Activated T-cell treated with anti-CD3 and anti-CD28 coated beads for 1 hour (primary cell): ENCODE measurements at places on chromosomes 12 and 14.

DNA sequence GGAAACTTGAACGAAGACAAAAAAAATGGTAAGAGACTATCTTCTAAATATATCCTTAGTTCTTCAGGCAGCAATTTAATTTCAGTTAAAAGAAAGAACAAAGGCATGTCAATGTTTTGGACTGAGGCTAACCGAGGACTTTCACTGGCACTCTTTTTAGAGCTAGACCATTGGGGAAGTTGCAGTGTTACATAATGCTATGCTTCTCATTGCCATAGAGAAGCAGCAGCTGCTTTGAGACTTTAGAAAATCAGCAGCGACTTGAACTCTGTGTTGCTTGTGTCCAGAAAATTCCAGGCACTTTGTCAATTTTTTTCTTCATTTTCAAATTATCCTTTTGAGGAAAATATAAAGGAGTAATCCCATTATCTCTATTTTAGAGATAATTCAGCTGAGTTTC, 964.2 kb downstream of the NRXN3 start:
- no peak for DNase-seq

- DNase-seq: peak; percentile 57
Measured at GRCh38 chr14:97602438-97603117, 805.4 kb downstream of the VRK1 start.

- DNase-seq: no peak
Measured at GRCh38 chr14:71733210-71733883, 198.9 kb upstream of the RGS6 start.

DNA sequence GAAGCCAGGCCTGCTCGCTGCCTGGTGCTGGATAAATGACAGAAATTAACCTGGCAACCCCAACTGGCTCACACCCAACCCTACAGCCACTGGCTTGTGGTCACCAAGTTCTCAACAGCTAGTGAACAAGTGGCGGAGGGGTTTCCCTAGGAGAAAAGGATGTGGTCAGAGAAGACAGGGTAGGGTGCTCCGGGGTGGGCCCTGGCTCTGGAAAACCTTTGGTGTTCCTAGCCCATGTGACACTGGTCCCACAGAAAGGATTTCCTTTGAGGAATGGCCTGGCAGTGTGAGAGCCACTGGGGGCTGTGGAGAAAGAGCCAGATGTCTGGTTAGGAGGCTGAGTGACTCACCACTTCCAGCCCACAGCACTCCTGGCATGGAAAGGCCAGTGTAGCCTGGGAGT, 8.7 kb downstream of the SYNE3 start:
- DNase-seq: no peak

- DNase-seq: no peak
Measured at GRCh38 chr12:31819427-31819826, 90.6 kb upstream of the AMN1 start.

DNA sequence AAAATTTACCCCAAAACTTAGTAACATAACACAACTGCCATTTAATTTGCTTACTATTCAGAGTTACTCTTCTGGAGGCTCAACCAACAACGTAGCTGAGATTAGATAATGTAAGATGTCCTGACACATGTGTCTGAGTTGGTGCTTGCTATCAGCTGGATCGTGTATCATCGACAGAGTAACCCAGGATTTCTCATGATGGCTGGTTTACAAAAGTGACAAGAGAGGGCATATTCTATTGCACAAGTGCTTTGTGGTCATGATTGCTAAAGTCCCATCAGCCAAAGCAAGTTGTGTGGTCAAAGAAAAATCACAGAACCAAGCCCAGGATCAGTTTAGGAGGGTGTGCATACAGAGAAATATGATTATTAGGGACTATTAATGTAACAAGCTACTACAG, 73.4 kb downstream of the CAPZA3 start:
- DNase-seq: no peak

DNA sequence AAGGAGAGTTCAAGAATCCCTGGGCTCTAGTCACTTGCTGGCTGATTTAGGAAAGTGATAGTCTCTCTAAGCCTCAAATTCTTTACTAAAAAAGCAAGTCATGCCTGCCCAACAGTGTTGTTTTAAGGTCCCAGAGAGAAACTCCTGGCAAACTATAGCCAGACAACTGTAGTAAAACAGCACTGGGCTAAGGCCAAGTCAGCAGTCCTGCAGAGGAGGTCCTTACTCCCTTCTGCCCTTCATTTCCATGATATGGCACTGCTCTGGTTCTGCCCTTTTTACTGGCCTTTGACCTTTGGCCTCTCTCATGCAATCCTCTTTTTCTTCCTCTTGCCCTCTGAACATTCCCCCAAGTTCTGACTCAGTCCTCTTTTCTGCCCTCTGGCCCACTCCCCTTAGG, 74.9 kb downstream of the VWF start:
- DNase-seq: no peak

GRCh38 chr12:78612190-78612589, 252.4 kb upstream of the SYT1 start:
- no peak for DNase-seq

- no peak for DNase-seq
Measured at GRCh38 chr12:106358396-106359241, 1.1 kb downstream of the POLR3B start.

DNA sequence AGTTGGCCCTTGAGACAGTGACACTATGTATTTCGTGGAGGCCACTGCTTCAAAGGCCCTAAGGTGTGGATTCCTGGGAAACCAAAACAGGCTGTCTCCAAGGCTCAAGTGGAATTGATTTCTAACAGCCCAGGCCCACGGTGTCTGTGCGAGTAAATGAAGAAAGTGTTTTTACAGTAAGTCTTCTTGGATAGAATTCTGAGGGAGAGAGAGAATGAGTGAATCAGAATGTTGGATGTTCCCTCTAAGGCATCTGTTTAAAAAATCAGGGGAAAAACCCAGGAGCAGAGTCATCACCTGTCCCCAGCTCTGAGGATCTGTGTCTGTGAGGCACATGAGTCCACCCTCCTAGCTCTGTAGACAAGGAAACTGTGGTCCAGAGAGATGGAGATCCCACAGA, 22.3 kb upstream of the BDKRB1 start:
- no peak for DNase-seq

DNA sequence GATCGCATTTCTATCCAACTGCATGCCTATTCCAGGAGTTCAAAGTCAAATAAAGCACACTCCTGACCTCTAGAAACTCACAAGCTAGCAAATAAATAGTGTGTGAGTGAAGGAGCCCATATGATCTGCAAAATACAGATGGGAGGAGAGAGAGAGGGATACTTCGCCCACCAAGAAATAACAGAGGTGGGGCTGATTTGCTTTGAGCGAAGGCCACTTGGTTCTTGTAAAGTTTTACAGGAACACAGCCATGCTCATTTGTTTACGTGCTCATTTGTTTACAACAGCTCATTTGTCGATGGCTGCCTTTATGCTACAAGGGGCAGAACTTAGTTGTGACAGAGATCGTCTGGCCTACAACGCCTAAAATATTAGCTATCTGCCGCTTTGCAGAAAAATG, 63.4 kb upstream of the GPATCH2L start:
- no peak for DNase-seq

DNA sequence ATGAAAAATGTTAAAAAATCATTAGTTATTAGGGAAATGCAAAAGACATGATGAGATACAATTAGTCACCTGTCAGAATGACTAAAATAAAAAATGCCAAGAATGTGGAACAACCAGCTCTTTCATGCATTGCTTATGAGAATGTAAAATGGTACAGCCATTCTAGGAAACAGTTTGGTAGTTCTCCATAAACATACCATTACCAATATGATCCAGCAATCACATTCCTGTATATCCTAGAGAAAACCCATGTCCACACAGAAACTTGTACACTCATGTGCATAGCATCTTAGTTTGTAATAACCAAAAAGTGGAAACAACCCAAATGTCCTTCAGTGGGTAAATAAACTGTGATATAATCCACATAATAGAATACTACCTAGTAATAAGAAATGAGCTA, 245.7 kb downstream of the FUT8 start:
- no peak for DNase-seq

DNA sequence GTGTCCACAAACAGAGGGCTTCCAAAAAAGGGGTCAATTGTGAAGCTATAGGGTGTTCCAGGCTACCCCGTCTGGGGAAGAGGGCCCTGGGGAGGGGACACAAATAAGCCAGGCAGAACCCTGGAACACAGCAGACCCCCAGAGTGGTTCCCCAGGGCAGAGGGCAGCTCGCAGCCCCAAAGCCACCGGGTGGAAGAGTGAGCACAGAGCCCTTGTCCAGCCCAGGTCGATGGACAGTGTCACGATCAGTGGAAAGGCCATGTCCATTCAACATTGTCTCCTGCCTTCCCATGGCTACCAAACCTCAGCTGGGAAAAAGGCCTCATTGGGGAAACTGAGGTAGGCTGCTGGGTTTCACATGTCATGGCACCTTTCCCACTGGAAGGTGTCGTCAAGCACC, 131.4 kb downstream of the DICER1 start:
- DNase-seq: no peak

- DNase-seq: no peak
Measured at GRCh38 chr12:24138041-24138440, 188.6 kb upstream of the SOX5 start.

DNA sequence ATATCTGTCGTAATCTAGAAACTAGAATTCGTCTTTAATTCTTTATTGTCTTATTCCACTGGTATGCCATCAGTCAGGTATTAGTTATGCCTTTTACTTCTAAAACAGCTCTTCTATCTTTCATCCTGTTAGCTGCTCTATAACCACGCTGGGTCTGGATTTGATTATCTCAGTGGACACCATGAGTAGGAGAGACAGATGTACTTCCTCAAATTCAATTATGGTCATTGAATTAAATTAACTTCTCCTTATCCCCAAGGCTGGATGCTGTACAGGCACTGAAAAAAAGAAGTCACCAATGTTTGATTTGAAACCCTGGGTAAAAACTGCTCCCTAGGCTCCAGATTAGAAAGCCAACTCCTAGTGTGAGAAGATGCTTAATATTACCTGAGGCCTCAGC, 107.3 kb downstream of the PIK3C2G start:
- DNase-seq: no peak

- no peak for DNase-seq
Measured at GRCh38 chr12:50282721-50283228, 545 bp downstream of the LIMA1 start.

- no peak for DNase-seq
Measured at GRCh38 chr14:27040552-27040951, 442.7 kb upstream of the NOVA1 start.

DNA sequence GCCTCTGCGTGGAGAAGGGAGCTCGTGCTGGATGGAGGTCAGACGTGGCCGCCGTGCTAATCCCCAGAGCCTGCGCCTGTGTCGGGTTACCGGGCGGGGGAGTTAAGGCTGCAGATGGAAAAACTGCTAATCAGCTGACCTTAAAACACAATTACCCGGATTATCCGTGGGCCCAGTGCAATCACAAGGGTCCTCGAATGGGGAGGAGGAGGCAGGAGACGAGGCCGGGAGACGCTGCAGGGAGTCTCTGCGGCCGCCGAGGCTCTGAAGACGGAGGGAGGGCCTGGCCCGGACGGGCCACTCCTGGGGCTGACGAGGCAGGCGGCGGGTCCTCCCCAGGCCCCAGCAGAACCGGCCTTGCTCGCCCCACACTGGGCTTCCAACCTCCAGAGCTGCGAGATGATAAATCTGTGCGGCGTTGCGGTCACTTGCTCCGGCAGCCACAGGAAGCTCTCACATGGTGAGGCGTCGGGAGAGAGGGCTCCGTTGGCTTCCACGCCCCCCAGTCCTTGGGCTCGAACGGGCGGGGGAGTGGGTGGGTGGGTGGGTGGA, 32.9 kb upstream of the FBRSL1 start:
- no peak for DNase-seq

GRCh38 chr14:100236881-100237280, 2.1 kb upstream of the YY1 start:
- DNase-seq: no peak
